Stimulated activated CD8-positive, alpha-beta memory T cell treated with anti-CD3 and anti-CD28 coated beads, Interleukin-7, amount 100 ng/mL, for 4 hours (primary cell): ENCODE measurements at places on chromosomes 13 and 19.

GRCh38 chr13:91748416-91749089 is 350.1 kb downstream of the GPC5 start:
- no peak for DNase-seq

DNA sequence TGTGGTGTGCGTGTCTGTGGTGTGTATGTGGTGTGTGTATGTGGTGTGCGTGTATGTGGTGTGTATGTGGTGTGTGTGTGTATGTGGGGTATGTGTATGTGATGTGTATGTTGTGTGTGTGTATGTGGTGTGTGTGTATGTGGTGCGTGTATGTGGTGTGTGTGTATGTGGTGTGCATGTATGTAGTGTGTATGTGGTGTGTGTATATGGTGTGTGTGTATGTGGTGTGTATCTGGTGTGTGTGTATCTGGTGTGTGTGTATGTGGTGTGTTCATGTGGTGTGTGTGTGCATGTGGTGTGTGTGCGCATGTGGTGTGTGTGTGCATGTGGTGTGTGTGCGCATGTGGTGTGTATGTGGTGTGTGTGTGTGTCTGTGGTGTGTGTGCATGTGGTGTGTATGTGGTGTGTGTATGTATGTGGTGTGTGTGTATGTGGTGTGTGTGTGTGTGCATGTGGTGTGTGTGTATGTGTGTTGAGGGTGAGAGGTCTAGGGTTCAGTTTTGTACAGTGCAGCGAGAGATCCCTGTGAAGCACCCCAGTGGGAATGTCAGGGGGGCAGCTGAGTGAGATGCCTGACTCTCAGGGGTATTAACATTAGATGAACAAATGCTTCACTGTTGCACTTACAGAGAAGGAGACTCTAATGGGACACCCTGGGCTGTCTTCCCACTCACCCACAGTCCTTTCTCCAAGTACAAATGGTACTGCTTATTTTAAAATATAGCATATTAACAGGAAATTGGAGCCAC is 61.3 kb upstream of the MEDAG start:
- no peak for DNase-seq

DNA sequence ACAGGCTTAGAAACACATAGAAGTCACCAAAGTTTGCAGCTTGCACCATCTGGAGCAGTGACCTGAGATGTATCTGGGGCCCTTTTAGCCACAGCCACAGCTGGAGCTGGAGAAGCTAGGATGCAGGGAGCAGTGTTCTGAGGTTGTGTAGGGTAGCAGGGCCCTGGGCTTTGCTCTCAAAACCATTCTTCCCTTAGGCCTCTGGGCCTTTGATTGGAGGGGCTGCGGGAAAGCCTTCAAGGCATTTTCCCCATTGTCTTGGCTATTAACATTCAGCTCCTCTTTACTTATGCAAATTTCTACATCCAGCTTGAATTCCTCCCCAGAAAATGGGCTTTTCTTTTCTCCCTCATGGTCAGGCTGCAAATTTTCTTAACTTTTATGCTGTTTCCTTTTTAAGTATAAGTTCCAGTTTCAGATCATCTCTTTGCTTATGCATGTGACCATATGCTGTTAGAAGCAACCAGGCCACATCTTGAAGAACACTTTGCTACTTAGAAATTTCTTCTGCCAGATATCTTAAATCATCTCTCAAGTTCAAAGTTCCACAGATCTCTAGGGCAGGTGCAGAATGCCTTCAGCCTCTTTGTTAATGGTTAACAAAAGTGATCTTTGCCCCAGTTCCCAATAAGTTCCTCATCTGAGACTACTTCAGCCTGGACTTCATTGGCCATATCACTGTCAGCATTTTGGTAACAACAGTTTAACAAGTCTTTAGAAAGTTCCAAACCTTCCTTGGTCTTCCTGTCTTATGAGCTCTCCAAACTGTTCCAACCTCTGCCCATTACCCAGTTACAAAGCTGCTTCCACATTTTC is 48.5 kb downstream of the NBEA start:
- no peak for DNase-seq

GRCh38 chr19:28290963-28291657 is 921.8 kb downstream of the UQCRFS1 start:
- no peak for DNase-seq

DNA sequence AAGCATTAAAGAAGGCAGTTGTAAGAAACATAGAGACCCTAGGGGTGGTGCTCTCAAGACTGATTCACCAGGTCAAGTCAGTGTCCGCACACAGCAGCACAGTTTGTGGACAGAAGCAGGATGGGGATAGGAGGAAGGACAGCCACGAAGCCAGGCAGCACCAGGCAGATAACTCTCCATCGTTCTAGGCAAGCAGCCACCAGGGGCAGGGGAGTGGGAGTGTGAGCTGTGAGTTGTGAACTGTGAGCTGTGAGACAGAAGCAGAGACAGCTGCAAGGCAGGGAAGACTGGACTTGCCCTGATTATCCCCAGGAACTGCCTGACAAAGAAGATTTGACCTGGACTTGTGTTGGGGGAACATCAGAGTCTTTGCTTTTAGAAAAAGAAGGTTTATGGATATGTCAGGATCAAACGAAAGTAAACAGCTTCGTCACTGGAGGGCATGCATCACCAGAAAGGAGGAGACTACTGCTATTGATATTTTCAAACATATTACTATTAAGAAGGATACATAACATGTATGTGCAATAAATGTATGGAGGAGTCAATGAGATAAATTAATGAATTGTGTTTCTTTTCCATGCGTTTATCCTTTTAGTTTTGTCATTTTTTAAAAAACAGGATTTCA is 286.1 kb downstream of the IRS2 start:
- no peak for DNase-seq

DNA sequence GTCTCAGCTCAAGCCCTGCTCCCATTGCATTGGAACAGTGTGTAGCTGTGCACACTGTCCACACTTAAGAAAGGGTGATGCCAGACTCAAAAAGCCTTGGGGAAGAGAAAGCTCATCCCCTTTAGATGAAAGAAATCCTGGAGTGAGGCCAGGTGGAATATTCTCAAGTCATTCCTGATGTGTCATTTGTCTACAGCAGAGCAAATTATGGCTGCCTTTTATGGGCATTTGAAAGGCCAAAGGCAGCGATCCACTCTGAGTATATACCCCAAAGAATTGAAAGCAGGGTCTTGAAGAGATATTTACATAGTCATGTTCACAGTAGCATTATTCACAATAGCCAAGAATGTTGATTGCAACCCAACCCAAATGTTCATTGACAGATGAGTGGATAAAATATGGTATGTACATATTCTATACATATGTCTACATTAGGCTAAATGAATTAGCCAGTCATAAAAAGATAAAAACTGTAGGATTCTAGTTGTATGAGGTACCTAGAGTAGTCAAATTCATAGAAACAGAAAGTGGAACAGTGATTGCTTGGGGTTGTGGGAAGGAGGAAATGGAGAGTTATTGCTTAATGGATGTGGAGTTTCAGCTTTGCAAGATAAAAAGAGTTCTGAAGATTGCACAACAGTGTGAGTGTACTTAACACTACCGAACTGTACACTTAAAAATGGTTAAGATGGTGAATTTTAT is 214.9 kb downstream of the KCNRG start:
- DNase-seq = no peak

- DNase-seq = no peak
Observed at GRCh38 chr13:51704399-51705313, 99.3 kb downstream of the DHRS12 start.
